ENCODE measurements at places on chromosomes 5 and 9.

DNA sequence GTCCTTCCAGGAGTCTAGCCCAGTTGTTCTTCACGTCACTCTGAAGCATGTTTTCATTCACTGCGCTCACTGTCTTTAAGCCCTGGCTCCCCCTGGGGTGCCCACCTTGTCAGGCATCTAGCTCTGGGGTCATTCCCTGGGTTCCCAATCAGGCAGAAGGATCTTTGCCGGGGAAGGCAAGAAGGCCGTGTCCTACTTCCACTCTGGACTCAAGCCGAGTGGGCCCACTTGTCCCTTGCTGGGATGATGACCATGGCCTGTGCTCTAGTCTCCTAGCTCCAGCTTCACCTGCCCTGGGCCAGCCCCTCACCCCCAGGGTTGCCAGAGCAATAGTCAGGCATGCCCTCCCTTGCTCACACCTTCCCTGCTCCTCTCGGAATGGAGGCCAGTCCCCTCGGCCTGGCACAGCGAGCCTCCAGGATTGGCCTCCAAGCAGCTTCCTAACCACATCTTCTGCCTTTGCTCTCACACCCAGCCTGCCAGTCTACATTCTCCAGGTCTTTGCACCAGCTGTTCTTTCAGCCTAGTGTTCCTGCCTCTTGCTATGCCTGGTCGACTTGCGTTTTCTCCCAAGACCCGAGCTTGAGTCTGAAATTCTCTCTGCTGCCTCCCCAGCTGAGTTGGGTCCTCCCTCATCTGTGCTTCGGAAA, 32.2 kb upstream of the PSD2 start:
- DNase-seq, result no peak

- DNase-seq, result peak; percentile 86
Observed at GRCh38 chr9:82490019-82490499, 501.5 kb downstream of the SPATA31D1 start.

DNA sequence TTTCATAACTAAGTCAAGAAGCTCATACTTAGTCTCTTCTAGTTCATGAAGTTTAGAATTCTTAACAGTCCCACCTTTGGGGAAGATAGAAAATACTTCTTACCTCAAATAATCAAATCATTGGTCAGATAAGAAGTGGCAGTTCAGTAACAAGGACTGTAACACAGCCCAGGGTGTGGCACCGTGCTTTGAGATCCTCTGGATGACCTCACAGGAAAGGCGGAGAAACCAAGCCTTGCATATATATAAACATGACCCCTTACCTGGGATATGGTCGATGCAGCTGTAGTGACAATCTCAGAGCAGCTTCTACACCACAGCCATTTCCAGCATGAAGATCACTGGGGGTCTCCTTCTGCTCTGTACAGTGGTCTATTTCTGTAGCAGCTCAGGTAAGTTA, at the start of gene SPINK7:
Gene SPINK7, plus strand, starts transcription at position 271 of the 400 bp plus-strand sequence. Its CDS starts 61 bp downstream, at position 332.
- DNase-seq, result no peak

DNA sequence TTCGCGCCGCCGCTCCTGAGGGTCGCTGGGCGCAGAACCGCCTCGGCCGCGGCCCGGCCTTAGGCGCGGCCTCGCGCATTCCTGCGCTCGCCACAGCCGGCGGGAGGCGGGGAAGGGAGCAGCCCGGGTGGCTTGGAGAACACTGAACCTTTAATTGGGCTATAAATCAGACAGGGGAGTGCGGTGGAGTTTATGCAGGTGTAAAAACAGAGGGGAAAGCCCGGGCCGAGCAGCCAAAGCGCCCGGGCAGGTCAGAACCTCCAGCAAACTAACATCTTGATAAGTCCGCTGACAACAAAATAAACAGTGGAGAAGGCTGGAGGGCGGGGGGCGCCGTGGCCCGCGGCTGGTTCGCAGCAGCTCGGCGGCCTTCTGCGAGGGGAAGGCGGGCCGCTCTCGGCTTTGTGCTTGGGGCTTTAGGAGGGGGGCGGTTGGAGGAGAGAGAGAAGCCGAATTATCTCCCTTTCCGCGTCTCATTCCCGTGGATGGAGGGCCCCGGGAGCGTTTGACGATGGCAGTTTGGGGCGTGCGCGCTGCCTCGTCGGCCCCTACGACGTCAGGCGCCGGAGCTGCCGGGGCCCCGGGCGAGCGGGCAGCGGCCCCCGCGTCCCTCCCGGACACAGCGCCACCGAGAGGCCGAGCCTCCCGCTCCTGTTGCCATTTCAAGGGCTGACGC, 11.3 kb downstream of the FOXD1 start:
- DNase-seq, result peak; percentile 76

DNA sequence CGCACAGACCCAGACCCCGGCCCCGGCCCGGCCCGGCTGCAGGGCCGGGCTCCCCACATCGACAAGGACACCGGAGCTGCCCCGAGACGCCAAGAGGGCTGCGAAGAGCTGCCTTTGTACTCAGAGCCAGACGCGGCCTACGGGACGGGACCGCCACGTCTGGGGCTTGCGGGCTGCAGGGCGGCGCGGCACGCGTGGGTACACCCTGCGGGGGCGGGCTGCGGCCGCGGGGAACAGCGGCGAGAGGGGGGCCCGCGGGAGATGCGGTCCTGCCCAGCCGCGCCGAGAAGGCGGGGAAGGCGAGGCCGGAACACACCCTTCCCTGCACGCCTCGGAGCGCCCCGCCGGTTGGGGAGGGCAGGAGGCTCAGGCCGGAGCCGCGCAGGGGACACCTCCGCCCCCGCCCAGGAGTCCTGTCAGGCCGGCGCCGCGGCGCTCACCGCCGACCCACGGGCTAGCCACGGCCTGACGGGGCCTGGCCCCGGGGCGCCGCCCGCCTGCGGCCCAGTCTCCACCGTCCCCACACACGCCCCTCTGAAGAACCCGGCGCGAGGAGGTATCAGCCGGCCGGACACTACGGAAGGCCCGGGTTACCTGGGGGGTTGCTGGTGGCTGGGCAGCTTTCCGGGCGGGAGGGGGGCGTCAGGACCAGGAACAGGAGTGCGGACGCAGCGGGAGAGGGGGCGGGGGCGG, 478 bp downstream of the RAB14 start:
- peak; percentile 35 for DNase-seq

DNA sequence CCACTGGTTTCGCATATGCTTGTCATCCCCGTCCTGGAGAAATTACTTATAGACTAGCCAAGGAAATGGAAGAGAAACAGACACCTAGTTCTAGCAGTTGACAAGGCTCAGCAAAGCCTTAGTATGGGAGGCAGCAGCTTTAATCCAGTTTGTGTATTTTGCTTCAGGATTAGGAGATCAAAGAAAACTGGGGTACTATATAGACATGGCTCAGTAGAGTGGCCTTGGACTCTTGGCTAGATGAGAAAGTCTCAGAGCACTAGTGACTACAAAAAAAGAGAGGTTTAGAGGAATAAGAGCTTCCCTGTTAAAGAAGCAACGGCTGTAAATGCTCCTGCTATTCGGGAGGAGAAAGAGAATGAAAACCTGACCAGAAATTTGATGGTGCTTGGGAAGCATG, 349.1 kb downstream of the CTNND2 start:
- no peak for DNase-seq

GRCh38 chr5:93582677-93583438, at the start of gene NR2F1:
Gene NR2F1, plus strand, starts transcription at chr5:93583222. Its CDS starts 1,802 bp downstream, at chr5:93585024.
- peak; percentile 97 for DNase-seq

GRCh38 chr5:139642891-139643871, 5.0 kb upstream of the CXXC5 start:
- no peak for DNase-seq

DNA sequence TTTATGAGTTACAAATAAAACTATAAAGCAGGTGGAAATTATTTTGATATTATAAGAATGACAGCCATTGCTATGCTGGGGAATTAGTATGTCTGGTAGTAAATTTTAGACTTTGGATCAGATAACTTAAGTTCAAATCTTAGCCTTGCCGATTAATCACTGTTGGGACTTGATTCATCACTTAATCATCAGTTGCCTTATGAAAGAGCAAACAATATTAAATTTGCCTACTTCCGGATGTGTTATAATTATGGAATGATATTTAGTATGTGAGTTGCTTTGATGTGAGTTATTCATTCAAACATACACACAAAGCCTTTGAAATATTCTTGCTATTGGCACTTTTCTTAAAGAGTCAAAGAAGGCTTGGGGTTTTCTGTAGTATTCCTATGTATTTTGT, 717.7 kb downstream of the BRINP1 start:
- DNase-seq, result peak; percentile 13

- no peak for DNase-seq
Observed at GRCh38 chr9:25094518-25094917, 548.8 kb upstream of the IZUMO3 start.

DNA sequence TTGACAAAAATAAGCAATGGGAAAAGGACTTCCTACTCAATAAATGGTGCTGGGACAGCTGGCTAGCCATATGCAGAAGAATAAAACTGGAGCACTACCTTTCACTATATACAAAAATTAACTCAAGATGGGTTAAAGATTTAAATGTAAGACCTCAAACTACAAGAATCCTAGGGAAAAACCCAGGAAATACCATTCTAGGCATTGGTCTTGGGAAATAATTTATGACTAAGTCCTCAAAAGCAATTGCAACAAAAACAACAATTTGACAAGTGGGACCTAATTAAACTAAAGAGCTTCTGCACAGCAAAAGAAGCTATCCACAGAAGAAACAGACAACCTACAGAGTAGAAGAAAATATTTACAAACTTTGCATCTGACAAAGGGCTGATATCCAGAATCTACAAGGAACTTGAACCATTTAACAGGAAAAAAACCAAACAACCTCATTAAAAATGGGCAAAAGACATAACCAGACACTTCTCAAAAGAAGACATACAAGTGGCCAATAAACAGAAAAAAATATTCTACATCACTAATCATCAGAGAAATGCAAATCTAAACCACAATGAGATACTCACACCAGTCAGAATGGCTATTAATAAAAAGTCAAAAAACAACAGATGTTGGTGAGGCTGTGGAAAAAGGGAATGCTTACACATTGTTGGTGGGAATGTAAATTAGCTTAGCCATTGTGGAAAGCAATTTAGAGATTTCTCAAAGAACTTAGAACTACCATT, 75.2 kb upstream of the CPEB4 start:
- peak; percentile 47 for DNase-seq

DNA sequence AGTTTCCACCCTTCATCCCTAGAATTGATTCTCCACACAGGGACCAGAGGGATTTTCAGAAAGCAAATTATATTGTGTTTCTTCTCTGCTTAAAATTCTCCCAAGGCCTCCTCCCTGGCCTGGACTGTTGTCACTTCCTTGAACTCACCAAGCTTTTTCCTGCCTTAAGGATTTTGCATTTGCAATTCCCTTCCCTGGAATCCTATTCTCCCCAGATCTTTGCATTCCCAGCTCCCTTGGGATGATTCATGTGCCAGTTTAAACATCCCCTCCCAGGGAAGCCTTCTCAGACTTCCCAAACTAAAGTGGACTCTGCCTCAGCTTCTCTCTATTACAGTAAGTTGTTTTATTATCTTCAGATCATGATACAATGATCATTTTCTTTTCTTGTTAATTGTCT, 35.2 kb upstream of the PDE8B start:
- DNase-seq, result no peak

DNA sequence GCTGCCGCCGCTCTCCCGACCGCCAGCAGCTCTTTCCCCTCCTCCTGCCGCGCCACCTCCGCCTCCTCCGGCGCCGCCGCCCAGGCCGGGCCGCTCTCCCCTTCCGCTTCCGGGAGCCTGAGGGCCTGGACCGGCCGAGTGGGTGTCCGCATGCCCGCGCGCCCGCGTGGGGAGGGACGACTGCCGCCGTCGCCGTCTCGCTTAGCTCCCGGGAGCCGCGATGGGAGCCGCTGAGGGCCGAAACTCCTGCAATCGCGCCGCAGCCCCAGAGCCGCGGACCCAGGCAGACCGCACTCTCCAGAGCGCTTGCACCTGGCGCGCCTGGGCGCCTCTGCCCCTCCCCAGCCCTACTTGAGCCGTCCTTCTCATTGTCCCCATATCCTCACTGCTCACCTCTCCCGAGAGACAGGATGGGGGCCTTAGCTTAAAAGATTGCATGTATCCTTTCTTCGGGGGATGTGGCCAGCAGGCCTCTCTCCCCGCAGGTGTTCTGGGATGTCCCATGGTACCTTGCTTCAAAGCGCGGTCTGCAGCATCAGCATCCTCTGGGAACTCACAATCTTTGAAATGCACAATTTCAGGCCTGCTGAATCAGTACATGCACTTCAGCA, at the start of gene ZDHHC21:
Gene ZDHHC21, minus strand, starts transcription at position 182 of the 611 bp plus-strand sequence. CDS start 19,092 bp downstream, outside the sequence.
- peak; percentile 62 for DNase-seq

GRCh38 chr5:169079697-169080096, 221.2 kb downstream of the SLIT3 start:
- DNase-seq, result no peak

- peak; percentile 73 for DNase-seq
Observed at GRCh38 chr5:141040771-141041426, 10.3 kb upstream of the PCDHB1 start.

DNA sequence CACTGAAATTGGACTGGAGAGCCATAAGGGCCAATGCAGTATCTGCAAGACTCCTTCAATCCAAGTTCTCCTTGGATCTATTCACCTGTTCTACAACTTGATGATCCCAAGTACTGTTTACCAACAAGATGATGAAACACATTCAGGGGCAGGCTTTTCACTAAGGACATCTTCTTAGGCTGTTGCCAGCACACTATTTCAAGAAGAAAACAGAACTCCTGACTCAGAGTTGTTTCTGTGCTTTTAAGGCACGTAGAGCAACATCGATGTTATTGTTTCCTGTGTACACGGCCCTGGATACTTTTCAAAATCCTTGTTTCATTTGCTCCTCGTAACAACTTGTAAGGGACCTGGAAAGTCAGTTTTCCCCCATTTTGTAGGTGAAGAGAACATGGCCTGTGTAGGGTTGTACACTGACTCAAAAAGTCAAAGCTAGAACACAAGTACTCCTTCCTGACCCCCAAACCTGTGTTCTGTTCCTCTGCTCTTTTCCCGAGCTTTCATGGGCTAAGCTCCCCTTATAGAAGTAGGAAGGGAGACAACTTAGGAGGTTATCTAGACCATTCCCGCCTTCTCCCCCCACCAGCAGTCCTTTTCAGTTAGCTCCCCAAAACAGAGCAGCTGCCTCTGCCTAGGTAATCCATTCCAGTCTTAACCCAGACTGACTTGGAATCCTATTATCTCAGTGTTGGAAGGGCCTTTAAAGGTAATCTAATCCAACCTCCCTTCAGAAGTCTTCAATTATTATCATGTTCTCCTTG, 5.2 kb upstream of the MGAT1 start:
- DNase-seq, result no peak

DNA sequence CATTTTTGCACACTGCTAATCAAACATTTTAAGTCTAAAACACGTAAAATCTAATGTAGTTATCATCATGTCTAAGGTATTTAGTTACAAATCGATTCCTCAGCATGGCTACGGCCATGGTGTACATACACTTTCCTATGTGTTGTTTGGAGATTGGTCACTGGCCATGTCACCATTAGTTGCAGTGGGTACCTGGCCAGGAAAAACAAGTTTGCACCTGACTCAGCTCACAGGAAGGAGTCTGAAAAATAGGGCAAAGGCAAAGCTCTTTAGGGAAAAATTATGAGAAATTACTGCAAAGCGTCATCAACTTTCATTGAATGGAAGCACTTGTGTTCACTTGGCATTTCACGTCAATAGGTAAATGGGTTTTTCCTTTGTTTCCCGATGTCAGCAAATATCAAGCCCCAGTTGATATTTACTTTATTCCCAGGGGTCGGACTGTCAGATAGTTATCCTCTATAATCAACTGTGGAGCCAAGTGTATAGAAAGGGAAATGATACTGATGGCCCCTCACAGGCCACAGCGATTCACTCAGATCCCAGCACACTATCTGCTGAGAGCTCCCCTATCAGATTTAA, 626.0 kb upstream of the ADAMTS16 start:
- no peak for DNase-seq

GRCh38 chr5:176350416-176350815, 11.1 kb downstream of the KIAA1191 start:
- no peak for DNase-seq
